ENCODE measurements at places on chromosomes 7 and 10. TPM values are rescaled to one million over a fixed set of nuclear protein-coding genes. Genes with fewer than 3 reads are reported as not detected.

GRCh38 chr7:74051629-74052410 is 23.8 kb downstream of the ELN start:
- peak; percentile 63 for DNase-seq

DNA sequence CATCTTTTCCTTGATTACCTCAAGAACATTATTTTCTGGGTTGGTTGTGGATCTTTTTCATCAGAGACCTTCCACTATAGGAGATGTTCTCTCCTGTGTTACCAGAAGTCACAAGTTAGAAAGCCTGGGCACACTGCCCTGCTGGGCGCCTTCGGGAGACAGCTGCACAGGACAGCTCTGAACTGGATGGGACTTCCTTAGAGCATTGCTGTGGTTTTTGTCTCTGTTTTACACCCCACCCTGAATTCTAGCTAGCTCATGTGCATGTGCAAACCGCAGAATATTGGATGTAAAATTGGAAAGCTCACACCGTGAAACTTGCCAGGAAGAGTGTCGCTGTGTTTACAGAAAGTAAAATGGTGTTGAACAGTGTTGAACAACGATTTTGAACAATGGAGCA is 54.4 kb upstream of the SEC61G start:
- no peak for DNase-seq

GRCh38 chr7:152931633-152932032 is 172.1 kb downstream of the ACTR3B start:
- DNase-seq, result no peak

GRCh38 chr10:110488940-110489339 is 8.8 kb upstream of the DUSP5 start:
- DNase-seq, result no peak

DNA sequence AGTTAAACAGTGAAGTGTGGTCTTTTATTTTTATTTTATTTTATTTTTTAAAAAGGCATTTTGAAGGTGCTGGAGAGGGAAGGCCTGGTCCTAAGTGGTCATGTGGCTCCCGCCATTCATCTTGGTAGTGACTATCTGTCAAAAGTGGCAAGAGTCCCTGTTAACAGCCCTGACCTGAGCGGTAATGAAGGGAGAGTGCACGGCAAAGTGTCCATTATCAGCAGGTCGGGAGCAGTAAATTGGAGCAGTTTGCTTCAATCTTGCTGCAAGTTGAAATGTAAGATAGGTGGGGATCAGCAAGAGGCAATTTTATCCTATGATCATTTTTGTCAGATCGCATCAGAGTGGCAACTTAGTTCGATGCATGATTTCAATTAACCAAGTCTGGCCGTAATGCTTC is 227.4 kb upstream of the SP4 start:
- DNase-seq, result no peak

The CH25H gene
- 3.9 TPM for total RNA-seq

The KIF20B gene
- 6.5 TPM for total RNA-seq

The TMEM236 gene
- 1.4 TPM for total RNA-seq

The VIPR2 gene
- total RNA-seq, result 2.8 TPM

The GNG11 gene
- total RNA-seq, result 11.2 TPM
